ENCODE measurements at places on chromosomes 2 and 18. TPM values are rescaled to one million over a fixed set of nuclear protein-coding genes. Genes with fewer than 3 reads are reported as not detected.
A peak's percentile ranks its signal among the peaks of the same experiment; 100 is the strongest.

REG3A gene
- total RNA-seq, result not detected

LYPD1 gene
- total RNA-seq, result 0.47 TPM

LHCGR gene
- total RNA-seq, result not detected

ZSWIM2 gene
- not detected for total RNA-seq

DNA sequence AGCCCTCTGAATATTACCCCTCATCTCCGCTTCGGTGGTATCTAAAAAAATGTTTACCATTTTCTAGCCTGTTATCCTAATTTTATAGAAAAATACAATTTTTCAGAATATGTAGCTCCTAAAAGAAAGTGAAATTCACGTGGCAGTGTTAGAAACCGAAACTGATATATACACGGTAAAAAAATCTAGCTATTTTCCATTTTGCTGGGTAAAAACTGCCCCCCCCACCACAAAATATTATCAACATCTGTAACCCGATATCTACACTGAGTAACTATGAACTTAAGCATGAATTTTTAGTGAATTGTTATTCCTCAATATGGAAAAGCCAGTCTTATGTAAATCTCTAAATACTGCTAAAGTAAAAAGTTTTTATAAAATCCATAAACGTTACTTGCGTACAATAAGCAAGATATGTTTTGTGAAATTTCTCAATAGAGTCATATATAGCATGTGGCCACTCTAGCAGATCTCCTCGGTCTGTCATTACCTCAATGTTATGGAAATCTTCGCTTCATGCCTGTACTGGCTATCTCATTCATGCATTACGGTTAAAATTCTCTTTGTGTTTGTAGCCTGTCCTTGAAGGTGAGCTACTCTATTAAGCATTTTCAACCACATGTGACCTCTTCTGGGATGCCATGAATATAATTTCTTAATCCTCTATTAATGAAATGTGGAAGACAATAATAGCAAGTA lies 524.2 kb downstream of the TRIB2 start:
- H3K4me1 ChIP-seq, result no peaks in the 10 kb centered on the region
- no peaks in the 10 kb centered on the region for H3K36me3 ChIP-seq
- no peak overlapping the region for H3K4me3 ChIP-seq

GRCh38 chr2:237701859-237702390 lies 74.5 kb downstream of the LRRFIP1 start:
- no peak for DNase-seq
- peaks cover 41% of the 10 kb centered on the region for H3K4me1 ChIP-seq
- peak overlapping the region; percentile 22 for H3K27ac ChIP-seq
- H3K4me3 ChIP-seq, result no peak overlapping the region
- no peaks in the 10 kb centered on the region for H3K36me3 ChIP-seq
- H3K27me3 ChIP-seq, result no peaks in the 10 kb centered on the region

GRCh38 chr2:222606306-222606705 lies 49.6 kb downstream of the FARSB start:
- H3K27me3 ChIP-seq, result no peaks in the 10 kb centered on the region
- no peak for DNase-seq
- no peaks in the 10 kb centered on the region for H3K4me1 ChIP-seq
- H3K4me3 ChIP-seq, result no peak overlapping the region
- no peak overlapping the region for H3K27ac ChIP-seq
- H3K36me3 ChIP-seq, result no peaks in the 10 kb centered on the region

DNA sequence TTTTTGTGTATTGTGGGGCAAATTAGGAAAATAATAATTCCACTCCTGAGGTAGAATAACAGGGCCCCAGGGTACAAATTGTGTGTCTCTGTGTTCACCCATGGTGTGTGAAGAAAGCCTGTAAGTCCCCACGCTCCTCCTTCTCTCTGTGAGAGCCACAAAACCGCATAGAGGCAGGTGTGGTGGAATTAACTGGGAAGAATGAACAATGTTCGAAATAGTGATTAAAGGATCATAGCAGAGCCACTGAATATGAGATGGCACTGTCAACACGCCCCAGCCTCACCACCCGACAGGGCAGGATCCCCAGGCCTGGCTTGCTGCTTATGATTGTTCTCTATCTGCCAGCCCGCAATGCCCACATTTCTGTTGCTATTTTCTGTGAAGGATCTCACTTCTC lies 14.1 kb downstream of the IL1RN start:
- no peak overlapping the region for H3K27ac ChIP-seq
- no peak overlapping the region for H3K4me3 ChIP-seq
- H3K4me1 ChIP-seq, result peaks cover 4% of the 10 kb centered on the region
- H3K36me3 ChIP-seq, result no peaks in the 10 kb centered on the region
- H3K27me3 ChIP-seq, result no peaks in the 10 kb centered on the region

DNA sequence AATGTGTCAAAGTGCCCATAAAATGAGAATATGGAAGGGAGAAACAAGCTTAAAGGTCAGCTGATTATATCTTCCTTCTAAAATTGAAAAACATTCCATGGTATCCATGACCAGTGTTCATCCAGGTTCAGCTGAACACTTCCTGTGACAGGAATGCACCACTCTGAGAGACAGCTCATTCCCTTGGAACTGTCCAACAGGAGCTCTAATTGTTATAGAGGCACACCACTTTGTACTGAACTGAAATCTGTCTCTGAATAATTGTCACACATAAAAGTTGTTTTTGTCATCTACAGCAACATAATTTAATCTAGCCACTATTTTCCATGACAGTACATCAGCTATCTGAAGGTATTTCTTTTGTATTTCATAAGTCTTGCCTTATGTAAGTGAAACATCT lies 195.9 kb upstream of the ZNF804A start:
- no peaks in the 10 kb centered on the region for H3K4me1 ChIP-seq
- no peaks in the 10 kb centered on the region for H3K27me3 ChIP-seq
- H3K36me3 ChIP-seq, result no peaks in the 10 kb centered on the region
- no peak for DNase-seq
- no peak overlapping the region for H3K27ac ChIP-seq
- no peak overlapping the region for H3K4me3 ChIP-seq

GRCh38 chr2:220269367-220269766 lies 641.9 kb downstream of the SLC4A3 start:
- no peak for DNase-seq
- no peaks in the 10 kb centered on the region for H3K4me1 ChIP-seq
- no peak overlapping the region for H3K4me3 ChIP-seq
- H3K27me3 ChIP-seq, result no peaks in the 10 kb centered on the region
- no peak overlapping the region for H3K27ac ChIP-seq
